ENCODE measurements at places on chromosomes 4 and X. TPM values are rescaled to one million over a fixed set of nuclear protein-coding genes. Genes with fewer than 3 reads are reported as not detected.

The ESX1 gene
- total RNA-seq = not detected

The CENPI gene
- total RNA-seq = 24.7 TPM

The PRKG2 gene
- total RNA-seq = 4.4 TPM

The FGF16 gene
- not detected for total RNA-seq

The SHROOM4 gene
- total RNA-seq = 9.7 TPM

The FUNDC2 gene
- total RNA-seq = 47.8 TPM

The HSD17B13 gene
- total RNA-seq = 0.26 TPM

The COX7B2 gene
- not detected for total RNA-seq

The PAGE4 gene
- 77.2 TPM for total RNA-seq

The TMSB15C gene
- 20.3 TPM for total RNA-seq

Data from uterus (tissue), 4 donors.